ENCODE measurements at places on chromosomes 5 and 9.

DNA sequence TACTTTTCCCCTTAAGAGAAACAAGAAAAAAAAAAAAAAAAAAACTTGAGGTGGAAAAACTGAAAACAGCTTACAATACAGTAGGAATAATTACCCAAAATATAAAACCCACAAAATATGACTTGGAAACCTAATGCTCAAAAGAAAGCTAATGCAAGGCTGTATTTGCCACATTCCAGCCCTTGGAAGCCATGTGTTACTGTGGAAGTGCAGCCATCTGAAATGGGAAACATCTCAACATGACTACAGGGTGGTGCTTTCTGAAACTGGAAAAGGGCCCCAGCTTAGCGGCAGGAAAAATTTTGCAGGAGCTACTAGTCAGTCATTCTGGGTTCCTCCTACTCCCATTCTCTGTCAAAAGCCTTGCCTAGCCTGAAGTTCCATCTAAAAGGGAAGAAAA lies 20.4 kb downstream of the CDK5RAP2 start:
- DNase-seq: no peak

GRCh38 chr5:132386644-132387286 lies 17.3 kb downstream of the SLC22A5 start:
- DNase-seq: peak; percentile 65

- DNase-seq: no peak
These were observed 515.3 kb downstream of the TLE1 start for GRCh38 chr9:81174023-81174422.

DNA sequence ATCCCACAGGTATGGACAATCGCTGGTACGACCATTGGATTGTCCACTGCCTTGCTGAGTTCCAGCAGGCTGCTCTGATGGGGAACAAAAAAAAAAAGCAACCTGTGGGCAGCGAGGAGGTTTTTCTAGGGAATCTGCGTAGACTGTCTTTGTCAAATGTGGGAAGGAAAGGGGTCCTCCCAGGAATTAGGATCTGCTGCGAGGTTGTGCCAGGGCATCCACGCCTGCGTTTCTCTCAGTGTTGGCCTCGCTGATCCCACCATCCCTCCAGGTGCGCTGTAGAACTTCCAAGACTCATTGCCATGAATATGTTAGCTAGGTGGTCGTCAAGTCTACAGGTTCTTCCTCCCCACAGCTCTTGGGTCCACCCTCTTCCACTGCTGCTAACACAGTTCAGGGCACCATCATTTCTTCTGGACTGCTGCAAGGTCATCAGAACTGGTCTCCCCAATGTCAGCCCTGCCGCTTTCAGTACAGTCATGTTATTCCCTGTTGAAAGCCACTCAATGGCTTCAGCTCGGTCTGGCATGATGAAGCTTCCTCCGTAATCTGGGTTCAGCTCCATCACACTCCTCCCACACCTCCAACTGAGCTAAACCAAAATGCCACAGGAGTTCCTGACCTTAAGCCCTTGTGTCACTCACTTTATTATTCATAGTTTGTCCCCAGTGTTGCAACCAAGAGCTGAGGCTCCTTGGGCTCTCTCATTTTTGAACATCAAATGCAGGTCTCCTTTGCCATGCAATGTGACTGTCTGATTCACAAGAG lies 79.5 kb upstream of the DMRT1 start:
- DNase-seq: no peak

DNA sequence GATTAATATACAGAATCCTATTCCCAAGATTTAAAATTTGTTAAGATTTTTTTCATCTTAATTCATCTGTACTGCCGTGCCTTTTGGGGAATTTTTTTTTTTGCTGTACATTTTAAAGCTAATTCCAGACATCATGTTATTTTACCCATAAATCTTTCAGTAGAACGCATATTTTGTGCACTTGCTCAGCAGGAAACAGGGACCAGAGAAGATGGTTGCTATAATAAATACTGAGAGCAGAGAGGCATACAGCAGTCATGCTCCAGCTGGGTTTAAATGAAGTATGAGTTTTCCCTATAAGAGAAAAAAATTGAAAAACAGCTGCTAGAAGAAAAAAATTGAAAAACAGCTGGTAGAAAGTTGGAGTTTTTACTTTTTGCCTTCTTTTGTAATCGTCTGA lies 196.9 kb upstream of the PUM3 start:
- no peak for DNase-seq

GRCh38 chr9:133394687-133395271 lies 18.6 kb downstream of the STKLD1 start:
- DNase-seq: no peak

DNA sequence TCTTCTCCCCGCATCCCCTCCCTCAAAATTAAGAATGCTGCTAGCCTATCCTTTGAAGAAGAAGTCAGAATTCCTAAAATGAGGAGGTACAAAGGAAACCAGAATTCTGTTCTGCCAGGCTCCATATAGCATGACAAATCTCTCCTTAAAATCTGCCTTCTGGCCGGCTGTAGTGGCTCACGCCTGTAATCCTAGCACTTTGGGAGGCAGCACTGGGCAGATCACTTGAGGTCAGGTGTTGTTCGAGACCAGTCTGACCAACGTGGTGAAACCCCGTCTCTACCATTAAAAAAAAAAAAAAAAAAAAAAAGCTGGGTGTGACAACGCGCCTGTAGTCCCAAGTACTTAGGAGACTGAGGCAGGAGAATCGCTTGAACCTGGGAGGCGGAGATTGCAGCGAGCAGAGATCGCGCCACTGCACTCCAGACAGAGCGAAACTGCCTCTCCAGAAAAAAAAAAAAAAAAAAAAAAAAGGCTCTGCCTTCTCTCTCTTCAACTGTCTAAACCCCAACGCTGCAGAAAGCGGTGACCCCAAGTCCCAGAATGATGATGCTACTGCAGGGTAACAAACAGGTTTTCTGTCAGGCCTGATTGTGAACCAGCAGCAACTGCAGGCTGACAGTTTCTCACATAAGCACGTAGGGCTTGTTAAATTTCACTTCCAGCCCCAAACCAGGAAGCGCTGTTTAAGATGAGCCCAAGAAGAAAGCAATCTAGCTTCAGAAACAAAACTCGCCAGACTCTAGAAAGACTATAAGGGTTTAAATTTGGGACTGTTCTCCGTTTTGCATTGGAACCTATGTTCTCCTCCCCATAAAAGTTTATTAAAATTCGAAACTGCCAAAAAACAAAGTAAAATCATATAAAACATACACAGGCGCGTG lies 963 bp upstream of the CAST start:
- DNase-seq: peak; percentile 12

GRCh38 chr9:107571148-107571547 lies 81.6 kb upstream of the KLF4 start:
- no peak for DNase-seq

GRCh38 chr5:111434800-111435199 lies 77.5 kb downstream of the STARD4 start:
- no peak for DNase-seq

DNA sequence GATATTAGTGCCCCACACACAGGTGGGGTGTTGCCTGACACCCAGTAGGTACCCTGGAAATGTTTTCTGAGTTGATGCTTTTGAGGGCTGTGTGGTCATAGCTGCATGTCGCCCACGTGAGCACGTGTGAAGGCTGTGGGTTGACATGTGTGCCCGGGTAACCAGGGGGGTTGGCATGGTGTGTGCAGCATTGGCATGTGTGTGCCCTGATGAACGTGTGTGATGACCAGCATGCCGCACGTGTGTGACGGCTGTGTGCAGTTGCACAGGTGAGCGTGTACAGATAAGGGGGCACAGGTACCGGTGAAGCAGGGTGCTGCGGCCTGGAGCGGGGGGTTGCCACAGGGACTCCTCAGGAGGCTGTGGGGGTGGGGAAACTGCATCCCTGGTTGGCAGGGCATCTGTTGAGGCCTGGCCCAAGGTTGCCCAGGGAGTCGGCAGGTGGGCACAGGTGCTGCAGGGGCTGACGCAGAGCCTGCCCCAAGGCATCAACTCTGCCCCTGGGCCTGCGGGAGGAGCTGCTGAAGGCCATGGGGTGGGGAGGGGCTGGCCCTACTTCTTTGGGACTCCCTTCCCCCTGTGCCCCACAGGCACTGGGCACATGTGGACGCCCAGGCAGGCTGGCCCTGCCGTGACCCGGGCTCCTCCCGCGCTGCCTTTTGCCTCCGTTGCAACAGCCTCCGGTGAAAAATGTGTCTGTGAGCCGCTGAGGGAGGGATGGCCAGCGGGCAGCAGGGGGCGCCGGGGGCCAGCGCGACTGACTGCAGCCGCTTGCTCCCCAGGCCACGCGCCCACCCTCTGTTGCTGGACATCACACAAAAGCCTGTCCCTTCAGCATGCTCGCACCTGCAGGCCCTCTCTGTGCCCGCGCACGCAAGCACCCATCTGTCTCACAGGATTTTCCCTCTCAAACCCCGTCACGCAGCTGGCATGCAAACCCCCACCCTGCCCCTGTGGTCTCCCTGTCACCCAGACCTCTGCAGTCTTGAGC lies 2.2 kb downstream of the UNC5A start:
- no peak for DNase-seq

- DNase-seq: no peak
These were observed 61.0 kb upstream of the SMIM23 start for GRCh38 chr5:171724468-171725204.

DNA sequence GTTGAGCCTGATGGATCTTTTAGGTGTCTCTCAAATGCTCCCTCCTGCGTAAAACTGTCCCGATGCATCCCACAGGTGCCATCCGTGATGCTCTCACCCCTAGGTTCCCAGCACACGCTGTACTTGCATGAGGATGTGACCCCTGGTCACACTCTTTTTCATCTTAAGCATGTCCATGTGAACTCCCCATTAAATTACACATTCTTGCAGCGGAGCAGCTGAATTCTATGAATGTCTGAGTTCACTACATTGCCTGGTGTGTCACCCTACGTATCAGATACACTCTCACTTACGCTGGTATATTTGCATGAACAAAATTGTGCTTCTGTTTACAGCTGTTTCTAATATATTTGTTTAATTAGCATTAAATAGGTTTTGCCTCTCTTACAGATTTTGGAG lies 105.3 kb upstream of the RETREG1 start:
- DNase-seq: no peak

GRCh38 chr9:72680593-72681282 lies 159.3 kb downstream of the TMC1 start:
- DNase-seq: no peak

DNA sequence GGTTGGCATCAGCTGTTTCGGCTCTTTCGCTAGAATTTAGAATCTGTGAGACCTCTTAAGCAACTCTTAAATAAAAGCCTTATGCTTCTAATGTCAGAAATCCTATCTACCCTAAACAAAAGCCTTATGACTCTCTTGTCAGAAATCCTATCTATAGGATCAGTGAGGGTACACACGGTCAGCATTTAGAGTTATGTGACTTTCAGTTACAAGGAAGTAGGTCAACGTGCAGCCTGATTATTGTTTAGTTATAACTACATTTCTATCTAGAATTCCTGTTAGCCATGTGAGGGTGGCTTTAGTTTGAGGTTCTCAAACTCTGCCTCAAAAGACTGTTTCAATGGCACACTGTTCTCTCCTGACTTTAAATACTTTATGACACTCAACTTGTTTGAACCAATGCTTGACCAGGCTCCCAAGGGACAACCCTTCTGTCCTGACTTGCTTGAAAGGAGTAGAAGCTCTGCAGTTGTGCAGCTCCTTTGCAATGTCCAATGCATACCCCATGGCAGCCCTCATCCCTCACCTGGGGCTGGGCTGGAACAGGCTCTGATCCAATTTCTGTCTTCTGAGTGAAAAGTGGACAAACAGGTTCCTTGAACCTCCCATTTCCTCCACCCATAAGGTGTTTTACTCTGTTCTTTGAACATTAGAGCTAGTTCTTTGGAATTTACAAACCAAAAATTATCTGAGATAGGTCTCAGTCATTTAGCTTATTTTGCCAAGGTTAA lies 251.6 kb upstream of the PIK3R1 start:
- no peak for DNase-seq

- no peak for DNase-seq
These were observed 1.5 kb downstream of the KLF9 start for GRCh38 chr9:70412832-70413463.

DNA sequence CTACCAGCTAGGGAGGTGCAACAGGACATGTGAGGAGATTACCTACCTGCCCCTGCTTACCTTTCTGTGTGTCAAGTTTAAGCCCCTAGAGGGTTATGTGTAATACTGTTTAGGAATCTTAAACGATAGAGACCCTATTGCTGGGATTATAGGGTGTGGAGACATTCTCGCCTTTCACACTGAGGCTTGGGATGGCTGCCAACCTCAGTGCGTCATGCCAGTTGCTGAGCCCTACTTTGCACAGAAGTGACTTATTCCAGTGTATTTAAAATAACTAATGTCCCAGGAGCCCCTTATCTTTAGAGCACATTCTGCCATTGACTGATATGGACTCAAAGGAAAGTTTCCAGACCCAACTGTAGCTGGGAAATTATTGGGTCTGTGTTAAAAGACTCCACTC lies 76.6 kb upstream of the XPA start:
- DNase-seq: no peak

GRCh38 chr9:131915181-131915580 lies 164.5 kb downstream of the MED27 start:
- no peak for DNase-seq

DNA sequence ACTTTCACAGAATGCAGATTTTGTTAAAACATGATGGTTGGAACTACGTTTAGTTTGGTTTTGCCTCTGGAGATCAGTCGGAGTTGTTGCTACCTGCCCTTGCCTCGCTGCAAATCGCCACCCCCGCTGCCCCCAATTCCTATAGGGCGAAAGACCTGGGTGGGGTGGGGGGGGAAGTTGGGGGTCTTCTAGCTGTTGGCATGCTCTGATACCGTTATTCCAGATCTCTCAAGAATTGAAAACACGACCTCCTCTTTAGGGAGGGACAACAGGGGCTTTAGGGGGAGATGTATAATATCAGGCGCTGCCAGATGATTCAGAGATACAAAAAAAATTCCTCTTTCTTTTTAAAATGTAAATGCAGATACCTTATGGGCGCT lies 36.4 kb upstream of the NFIB start:
- DNase-seq: no peak

DNA sequence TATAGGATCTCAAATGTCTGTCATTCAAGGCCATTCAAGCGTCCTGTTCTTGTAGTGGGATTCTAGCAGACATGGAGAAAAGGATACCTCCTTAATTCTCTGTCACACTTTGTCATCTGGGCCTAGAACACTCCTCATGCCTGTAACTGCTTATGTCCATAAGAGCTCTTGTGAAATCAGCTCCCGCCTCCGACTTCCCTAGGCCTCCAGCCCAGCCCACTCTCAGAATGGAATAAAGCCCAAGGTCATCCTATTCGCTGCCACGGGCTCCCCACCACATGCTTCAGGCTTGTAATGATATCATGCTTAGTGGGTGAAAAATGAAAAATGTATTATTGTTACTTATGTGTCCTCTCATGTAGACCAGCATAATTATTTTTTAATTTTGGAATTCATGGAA lies 632.5 kb downstream of the ISL1 start:
- no peak for DNase-seq
